ENCODE measurements at places on chromosomes 6 and 20.

GRCh38 chr20:49916146-49917002 is 1.0 kb upstream of the SPATA2 start:
- peak; percentile 38 for DNase-seq

GRCh38 chr6:82568290-82568993 is 204.8 kb downstream of the TPBG start:
- no peak for DNase-seq

GRCh38 chr6:159527351-159527750 is 165.7 kb downstream of the SOD2 start:
- no peak for DNase-seq

DNA sequence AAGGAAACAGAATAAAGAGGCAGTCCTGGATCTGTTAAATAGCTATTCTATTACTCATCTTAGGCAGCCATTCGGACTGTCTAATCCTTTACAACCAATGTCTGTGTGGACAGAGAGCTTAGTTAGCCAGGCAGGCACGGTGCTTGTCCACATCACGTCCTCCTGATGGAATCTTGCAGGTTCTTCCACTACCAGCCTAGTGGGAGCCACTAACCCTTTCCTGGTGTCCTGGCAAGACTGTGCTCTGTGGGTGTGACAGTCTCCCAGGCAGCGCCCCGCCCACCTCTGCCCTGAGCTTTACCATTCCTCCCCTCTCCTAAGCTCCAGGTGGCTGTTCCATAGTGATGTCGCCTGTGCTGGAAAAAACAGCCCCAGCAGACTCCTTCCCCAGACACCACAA is 78.3 kb upstream of the CLDN20 start:
- peak; percentile 17 for DNase-seq

- DNase-seq = no peak
Observed at GRCh38 chr6:142300302-142300701, 1.5 kb upstream of the ADGRG6 start.

DNA sequence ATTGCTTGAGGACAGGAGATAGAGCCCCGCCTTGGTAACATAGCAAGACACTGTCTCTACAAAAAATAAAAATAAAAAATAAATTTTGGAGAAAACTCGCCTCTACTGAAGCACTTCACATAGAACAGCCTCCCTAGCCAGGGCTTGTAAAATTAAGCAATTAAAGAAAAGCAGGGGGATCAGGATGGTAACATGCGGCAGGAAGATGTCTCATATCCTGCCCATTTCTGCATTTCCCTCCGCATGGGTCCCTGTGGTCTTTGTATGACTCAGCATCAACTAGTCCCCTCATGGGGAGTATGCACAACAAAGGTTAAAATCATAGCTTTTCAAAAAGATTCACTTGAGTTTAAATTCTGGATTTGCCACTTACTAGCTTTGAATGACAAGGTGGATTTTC is 379.0 kb downstream of the EPHA7 start:
- no peak for DNase-seq

- DNase-seq = no peak
Observed at GRCh38 chr6:25013246-25013645, 77.5 kb upstream of the RIPOR2 start.

- DNase-seq = no peak
Observed at GRCh38 chr6:97705568-97705967, 422.6 kb upstream of the MMS22L start.

GRCh38 chr20:37598575-37599342 is 71.1 kb upstream of the BLCAP start:
- no peak for DNase-seq

- DNase-seq = no peak
Observed at GRCh38 chr6:67391955-67392354, 1243.1 kb upstream of the ADGRB3 start.

- DNase-seq = no peak
Observed at GRCh38 chr20:38092260-38092857, 58.8 kb downstream of the RPRD1B start.

DNA sequence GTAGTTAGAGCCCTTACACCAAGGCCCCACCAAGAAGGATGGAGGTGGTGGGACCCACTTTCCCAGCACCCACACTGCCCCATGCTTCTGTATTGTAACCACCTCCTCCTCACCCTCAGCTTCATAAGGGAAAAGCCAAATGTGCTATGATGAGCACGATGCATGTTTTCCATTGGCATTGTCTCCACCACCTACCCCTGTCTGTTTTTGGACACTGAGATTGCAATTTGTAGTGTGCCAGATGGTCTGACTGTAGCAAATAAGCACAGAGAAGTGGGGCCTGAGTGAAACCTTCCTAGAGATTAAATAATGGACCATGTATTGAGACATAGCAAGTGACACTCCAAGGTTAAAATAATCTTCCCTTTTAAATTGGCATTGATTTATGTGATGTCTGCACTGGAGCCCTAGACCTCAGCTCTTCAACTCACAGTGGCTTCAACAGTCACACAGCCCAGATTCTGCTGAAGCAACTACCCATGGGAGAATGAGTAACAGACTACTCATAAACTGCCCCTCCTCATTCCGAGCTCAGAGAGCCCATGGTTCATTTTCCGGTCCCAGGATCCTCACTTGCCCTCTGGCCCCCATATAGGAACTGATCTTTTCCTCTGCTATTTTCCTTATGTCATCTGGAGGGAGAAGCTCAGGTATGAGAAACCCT is 177.9 kb downstream of the COL9A1 start:
- no peak for DNase-seq

DNA sequence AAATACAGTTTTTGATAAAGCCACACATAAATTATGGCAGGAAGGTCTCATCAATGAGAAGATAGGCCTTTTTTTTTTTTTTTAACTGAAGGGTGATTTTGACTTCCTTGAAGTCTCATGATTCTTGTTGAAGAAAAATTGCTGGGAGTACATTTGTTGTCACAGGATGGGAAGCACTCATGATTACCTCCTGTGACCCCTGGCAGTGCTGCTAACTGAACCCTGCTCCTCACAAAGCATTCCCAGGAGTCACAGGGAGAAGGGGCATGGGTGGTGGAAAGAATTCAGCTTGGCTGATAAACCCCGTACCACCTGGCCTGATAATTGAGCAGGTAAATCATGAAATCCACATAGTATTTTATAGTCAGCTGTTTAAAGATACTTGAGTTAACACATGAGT is 86.9 kb downstream of the CD109 start:
- DNase-seq = no peak

DNA sequence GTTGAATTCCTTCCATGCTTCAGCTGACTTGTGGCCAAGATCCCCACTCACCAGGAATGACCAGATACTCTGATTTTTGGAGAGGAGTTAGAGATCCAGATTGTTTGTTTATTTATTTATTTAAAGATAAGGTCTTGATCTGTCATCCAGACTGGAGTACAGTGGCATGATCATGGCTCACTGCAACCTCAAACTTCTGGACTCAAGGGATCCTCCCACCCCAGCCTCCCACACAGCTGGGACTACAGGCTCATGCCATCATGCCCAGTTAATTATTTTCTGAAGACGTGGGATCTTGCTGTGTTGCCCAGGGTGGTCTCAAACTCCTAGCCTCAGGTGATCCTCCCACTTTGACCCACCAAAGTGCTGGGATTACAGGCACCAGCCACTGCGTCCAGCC is 4.1 kb upstream of the SPATA2 start:
- no peak for DNase-seq

- peak; percentile 43 for DNase-seq
Observed at GRCh38 chr6:135182071-135183001, 1.2 kb downstream of the MYB start.

GRCh38 chr6:11804701-11805100 is 26.1 kb upstream of the ADTRP start:
- no peak for DNase-seq

DNA sequence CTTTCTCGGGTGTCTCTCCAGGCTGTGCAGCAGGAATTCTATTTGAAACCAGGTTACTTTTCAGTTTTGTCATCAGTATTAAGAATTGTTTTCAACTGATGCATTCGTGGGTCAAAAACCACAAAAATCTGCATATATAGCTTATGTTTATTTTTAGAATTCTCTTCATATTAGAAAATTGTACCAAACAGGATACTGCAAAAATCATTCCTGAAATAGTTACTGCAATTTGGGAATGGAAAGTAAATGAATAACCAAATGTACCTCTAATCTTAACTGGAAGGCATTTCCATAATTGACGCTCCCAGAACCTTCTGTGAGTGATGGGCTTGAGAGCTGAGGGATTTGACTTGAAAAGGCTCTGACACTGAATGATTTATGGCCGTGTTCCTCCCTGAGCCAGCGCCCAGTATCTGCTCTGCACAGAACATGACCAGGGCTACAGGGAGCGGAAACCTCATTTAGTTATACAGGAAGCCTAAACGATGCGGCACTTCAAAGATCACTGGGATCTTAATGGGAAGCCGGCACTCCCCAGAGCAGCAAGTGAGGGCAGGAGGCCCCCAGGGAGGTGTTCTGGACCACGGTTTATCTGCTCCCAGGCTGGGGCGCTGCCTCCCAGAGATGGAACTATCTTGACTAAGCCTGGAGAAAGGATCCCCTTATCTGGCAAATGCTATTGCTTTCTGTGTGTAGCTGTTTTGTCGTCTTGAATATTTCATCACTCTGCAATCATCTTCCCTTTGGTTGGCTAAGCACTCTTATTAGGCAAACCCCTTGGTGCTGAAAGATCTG is 446.0 kb downstream of the QKI start:
- DNase-seq = no peak

GRCh38 chr6:32050562-32050961 is 12.3 kb downstream of the CYP21A2 start:
- no peak for DNase-seq

GRCh38 chr6:32659856-32660595 is 6.4 kb downstream of the HLA-DQB1 start:
- DNase-seq = no peak

DNA sequence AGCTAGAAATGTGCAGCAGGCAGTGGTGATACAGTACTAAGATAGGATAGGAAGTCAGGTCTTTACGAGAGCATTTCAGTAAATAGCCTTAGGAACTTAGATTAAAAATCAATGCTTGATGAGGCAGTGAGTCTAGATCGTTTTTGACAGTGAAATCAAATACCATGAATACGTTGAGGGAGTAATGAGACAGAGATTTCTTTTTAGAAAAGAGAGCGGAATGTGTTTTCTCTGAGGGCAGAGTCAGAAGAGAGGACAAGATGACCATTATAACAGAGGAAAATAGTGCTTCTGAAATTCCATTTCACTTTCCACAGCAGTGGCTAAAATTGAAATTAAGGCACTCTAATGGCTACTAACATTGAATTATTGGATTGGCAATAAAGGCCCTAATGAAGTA is 339.6 kb downstream of the UTRN start:
- no peak for DNase-seq

- no peak for DNase-seq
Observed at GRCh38 chr6:134041093-134041492, 11.3 kb downstream of the SLC2A12 start.

DNA sequence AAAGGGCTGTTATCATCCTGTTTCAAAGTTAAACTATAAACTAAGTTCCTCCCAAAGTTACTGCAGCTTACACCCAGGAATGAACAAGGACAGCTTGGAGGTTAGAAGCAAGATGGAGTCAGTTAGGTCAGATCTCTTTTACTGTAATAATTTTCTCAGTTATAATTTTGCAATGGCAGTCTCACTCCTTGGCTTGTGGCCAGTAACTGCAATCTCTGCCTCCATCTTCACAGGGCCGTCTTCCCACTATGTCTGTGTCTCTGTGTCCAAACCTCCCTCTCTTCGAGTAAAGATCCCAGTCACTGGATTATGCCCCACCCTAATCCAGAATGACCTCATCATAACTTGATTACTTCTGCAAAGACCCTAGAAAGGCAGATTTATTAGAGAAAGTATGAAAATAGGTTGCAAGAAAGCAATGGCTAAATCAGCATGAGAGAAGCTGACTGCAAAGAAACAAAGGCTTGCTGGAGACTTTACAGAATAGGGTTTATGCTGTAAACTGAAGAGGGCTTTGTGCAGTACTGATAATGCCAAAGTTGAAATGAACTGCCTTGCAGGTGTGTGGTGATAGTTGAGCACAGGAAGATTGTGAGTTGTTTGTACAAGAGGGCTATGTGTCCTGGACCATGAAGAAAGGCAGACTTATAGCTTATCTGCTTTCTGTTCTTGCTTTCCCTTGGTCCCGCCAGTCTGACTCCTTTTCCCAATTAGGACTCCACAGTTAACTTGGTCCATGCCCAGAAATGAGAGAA is 28.4 kb downstream of the GPX6 start:
- no peak for DNase-seq

- no peak for DNase-seq
Observed at GRCh38 chr6:169161572-169162167, 92.0 kb downstream of the THBS2 start.

GRCh38 chr20:1816384-1817381 is 78.5 kb upstream of the SIRPA start:
- DNase-seq = no peak

DNA sequence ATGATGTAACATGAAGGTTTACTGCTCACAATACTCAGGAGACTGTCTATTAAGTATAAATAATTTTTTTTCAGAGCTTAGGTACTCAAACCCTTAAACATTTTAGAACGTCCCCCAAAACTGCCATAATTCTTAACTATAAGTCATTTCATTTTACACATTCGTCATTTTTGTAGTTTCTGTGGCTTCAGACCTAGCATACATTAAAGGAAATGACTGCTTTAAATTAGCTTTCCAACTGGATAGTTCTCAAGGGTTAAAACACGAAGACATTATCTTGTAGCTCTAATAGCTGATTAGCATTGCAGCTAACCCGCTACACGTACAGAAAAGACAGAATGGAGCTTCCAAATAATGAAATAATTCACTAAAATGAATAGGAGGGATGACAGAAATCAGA is 24.9 kb upstream of the PLN start:
- no peak for DNase-seq

GRCh38 chr6:49849213-49849907 is 17.0 kb downstream of the CRISP1 start:
- DNase-seq = no peak

GRCh38 chr6:127073222-127073621 is 45.2 kb upstream of the RSPO3 start:
- no peak for DNase-seq

- DNase-seq = no peak
Observed at GRCh38 chr6:53241938-53242337, 93.3 kb upstream of the GCM1 start.

GRCh38 chr6:6915219-6915618 is 192.5 kb upstream of the RREB1 start:
- DNase-seq = no peak

DNA sequence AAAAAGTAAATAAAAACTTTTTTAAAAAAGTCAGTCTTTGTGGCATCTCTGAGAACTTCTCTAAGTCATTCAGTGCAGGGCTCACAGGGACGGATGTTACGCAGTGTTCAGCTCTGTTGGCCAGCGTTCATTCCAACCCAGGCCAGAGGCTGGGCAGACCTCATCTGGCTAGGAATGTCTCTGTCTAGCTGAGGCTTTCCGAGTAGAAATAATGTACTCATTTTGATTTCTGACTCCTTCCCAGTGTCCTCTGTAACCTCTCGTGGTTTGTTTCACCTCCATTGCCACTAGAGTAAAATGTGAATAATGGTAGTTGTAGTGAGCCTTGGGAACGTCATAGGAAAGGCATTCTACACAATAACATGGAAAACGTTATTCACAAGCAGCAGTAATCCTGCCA is 135.1 kb downstream of the TMEM242 start:
- no peak for DNase-seq

Data from activated naive CD4-positive, alpha-beta T cell treated with Interleukin-2 at 50 U/mL for 16 hours (primary cell).